ENCODE measurements at places on chromosomes 7 and 10. TPM values are rescaled to one million over a fixed set of nuclear protein-coding genes. Genes with fewer than 3 reads are reported as not detected.
A peak's percentile ranks its signal among the peaks of the same experiment; 100 is the strongest.

CUBN gene
- 0.98 TPM for total RNA-seq

PLEKHS1 gene
- total RNA-seq, result 0.84 TPM

DLD gene
- total RNA-seq, result 75.2 TPM

GRCh38 chr7:108322925-108323832 is 133.1 kb downstream of the NRCAM start:
- no peak for DNase-seq

DNA sequence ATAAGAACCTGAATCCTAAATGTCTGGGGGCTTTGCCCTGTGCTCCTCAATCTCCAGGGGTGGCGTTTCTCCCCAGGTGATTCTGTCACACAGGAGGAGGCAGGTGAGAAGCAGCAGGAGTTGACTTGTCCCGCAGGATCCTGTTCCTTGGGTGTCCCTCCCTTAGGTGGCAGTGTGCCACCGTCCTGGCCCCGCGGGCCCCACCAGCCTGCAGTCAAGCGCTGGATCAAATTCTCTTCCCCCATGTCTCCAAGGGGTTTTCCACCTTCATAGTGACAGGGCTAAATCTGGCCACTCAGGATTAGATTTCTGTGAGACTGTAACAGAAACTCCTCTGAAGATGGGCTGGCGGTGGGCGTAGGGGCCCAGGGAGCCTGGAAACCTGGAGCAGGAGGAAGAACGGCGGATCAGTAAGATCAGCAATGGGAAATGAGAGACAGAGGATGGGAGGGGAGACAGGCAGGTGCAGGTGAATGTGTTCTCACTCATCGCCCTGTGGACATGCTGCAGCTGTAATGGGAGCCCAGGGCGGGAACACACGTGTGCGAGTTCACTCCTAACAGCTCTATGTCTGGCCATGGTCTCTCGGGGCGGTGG is 329.2 kb upstream of the COBL start:
- no peak for DNase-seq

DNA sequence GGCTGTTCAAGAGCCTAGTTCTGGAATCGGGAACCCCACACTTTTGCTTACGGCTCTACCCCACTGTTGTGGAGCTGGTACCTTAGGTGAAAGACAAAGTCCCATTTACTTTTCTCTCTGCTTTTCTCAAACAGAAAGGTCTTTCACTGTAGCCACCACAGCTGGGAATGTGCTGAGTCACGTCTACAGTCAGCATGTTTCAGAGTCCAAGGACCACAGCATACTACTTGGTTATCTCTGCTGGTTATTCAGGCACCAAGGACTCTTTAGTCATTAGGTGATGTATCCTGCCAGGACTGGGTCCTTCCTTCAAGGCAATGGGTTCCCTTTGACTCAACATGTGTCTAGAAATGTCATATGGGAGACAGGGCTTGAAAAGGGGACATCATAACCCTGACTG is 266.8 kb upstream of the STEAP1 start:
- no peak for DNase-seq

DNA sequence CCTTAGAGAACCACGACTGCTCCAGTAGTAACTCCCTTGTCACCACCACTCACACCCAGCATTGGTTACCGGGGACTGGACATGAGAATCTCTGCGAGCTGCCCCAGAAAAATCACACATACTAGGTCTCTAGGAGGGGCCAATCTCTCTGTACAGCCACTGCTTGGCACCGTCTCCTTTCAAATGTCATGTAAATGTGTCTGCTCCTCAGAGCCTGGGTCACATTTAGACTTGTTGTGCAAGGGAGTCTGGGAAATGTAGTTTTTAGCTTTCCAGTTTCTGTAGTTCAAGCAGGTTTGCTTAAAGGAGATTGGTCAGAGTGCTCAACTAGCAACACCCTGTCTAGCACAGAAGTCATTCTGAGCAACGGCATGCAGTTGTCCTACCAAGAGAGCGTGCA is 60.0 kb downstream of the CHN2 start:
- no peak for DNase-seq

- no peak for DNase-seq
These were observed 19.2 kb downstream of the PSAP start for GRCh38 chr10:71831646-71832552.

- peak; percentile 71 for DNase-seq
These were observed 489 bp downstream of the MAP3K8 start for GRCh38 chr10:30434273-30435072.
